GM12878 (cell line): ENCODE measurements at places on chromosomes 5 and 9. TPM values are rescaled to one million over a fixed set of nuclear protein-coding genes. Genes with fewer than 3 reads are reported as not detected.

GRCh38 chr5:102625928-102626327 lies 127.1 kb upstream of the SLCO6A1 start:
- no peak overlapping the region for H3K4me3 ChIP-seq
- no peaks in the 10 kb centered on the region for H3K36me3 ChIP-seq
- H3K27me3 ChIP-seq, result no peaks in the 10 kb centered on the region

DNA sequence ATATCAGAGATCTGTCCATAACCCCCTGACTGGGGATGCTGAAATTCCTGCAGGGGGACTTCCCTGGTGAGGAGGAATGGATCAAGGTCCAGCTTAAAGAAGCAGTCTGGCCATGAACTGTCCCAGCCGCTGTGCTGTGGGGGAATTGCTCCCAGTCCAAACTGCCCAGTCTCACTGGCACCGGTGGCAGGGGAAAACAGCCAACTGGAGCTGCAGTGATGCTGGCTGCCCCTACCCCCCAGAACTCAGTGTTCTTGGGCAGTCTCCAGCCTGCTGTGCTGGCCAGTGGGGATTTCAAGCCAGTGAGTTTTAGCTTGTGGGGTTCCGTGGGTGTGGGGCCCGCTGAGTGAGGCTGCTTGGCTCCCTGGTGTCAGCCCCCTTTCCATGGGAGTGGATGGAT lies 306.5 kb upstream of the RPS23 start:
- H3K36me3 ChIP-seq, result no peaks in the 10 kb centered on the region
- H3K27me3 ChIP-seq, result no peaks in the 10 kb centered on the region
- H3K27ac ChIP-seq, result no peak overlapping the region
- no peaks in the 10 kb centered on the region for H3K4me1 ChIP-seq

DNA sequence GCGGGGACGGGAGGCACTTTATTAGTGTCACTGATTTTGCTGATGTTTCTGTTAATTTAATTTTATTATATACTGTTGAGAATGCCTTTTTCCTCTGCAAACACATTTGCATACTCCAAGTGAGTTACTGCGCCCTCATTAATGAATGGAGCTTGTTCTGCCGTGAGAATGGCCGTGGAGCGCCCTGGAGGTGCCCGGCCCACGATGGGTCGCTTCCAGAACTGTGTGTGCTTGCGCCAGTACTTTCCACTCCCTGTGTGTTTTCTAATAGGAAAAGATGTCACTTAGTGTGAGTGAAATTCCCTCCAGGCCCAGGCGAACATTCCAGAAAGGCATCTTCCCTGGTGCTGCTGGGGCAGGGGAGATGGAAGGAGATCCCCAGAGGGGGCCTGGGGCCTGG lies 30.1 kb downstream of the NDUFS6 start:
- no peak overlapping the region for H3K4me3 ChIP-seq
- no peaks in the 10 kb centered on the region for H3K4me1 ChIP-seq
- H3K36me3 ChIP-seq, result peaks cover under 1% of the 10 kb centered on the region
- H3K27me3 ChIP-seq, result no peaks in the 10 kb centered on the region
- DNase-seq, result no peak
- no peak overlapping the region for H3K27ac ChIP-seq

The KIAA1958 gene
- 7.3 and 8.7 TPM in 2 replicates for total RNA-seq
